ENCODE measurements at places on chromosomes 5 and 9. TPM values are rescaled to one million over a fixed set of nuclear protein-coding genes. Genes with fewer than 3 reads are reported as not detected.

The HACD4 gene
- 1.1 TPM for total RNA-seq

The TLX3 gene
- not detected for total RNA-seq

The ZDHHC11B gene
- 0.14 TPM for total RNA-seq

The LRRC26 gene
- total RNA-seq: not detected

The IL12B gene
- not detected for total RNA-seq

The TMEM267 gene
- total RNA-seq: 15.6 TPM

The EPB41L4A gene
- total RNA-seq: 26.1 TPM

The LCN15 gene
- total RNA-seq: not detected

The BHMT2 gene
- total RNA-seq: 0.22 TPM

The ARL14EPL gene
- total RNA-seq: 0.27 TPM

The DOCK8 gene
- 0.80 TPM for total RNA-seq

The NXNL2 gene
- total RNA-seq: not detected

The SLC4A9 gene
- not detected for total RNA-seq

The AQP7 gene
- 0.13 TPM for total RNA-seq

The ZNF454 gene
- total RNA-seq: 1.3 TPM

The F2RL2 gene
- 0.80 TPM for total RNA-seq

The HRCT1 gene
- 2.0 TPM for total RNA-seq
